ENCODE measurements at places on chromosomes 3 and 15. TPM values are rescaled to one million over a fixed set of nuclear protein-coding genes. Genes with fewer than 3 reads are reported as not detected.
A peak's percentile ranks its signal among the peaks of the same experiment; 100 is the strongest.

The TRIM42 gene
- total RNA-seq: not detected

The TSEN2 gene
- total RNA-seq: 14.5 TPM

The MKRN3 gene
- 12.4 TPM for total RNA-seq

The ATOSA gene
- 5.6 TPM for total RNA-seq

The FETUB gene
- total RNA-seq: not detected

DNA sequence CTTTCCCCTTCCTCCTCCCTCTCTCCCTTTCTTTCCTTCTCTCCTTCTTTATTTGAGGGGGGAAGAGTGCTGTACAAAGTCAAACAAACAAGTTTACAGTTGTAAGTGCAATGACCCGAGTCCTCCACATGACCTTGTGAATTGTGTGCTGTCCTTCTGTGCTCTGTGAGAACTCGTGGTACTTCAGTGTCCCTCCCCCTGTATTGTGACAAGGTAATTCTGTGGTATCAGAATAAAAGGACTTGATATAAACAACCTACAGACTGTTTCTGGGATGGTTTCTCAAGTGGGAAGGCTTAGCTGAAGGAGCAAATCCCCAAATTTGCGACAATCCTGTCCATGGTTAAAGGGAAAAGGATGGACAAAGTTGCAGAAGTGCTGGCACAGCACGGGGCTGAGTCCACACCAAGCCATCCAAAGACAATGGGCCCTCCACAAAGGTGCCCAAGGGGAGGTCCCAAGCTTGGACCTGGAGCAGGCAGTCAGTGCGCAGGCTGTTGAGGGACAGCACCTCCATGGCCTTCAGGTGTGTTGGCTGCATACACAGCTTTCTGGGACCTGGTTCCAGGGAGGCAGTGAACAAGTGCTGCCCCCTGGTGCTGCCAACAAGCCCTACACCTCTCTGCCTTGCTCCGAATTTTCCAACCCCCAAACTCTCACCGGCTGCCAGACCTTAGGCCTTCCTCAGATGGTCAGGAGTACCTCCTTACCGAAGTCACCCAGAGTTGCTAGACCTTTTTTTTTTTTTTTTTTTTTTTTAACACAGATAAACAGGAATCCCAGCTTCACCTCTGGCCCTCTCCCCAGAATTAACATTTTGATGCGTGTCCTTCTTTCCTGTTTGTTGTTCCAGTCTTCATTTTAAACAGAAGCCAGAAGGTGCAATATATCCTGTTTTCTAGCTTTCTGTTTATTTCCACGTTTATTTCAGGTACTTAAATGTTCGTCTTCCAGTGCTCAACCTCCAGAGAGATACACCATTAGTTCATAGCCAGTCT, 2.6 kb upstream of the APEH start:
- peak; percentile 45 for DNase-seq

DNA sequence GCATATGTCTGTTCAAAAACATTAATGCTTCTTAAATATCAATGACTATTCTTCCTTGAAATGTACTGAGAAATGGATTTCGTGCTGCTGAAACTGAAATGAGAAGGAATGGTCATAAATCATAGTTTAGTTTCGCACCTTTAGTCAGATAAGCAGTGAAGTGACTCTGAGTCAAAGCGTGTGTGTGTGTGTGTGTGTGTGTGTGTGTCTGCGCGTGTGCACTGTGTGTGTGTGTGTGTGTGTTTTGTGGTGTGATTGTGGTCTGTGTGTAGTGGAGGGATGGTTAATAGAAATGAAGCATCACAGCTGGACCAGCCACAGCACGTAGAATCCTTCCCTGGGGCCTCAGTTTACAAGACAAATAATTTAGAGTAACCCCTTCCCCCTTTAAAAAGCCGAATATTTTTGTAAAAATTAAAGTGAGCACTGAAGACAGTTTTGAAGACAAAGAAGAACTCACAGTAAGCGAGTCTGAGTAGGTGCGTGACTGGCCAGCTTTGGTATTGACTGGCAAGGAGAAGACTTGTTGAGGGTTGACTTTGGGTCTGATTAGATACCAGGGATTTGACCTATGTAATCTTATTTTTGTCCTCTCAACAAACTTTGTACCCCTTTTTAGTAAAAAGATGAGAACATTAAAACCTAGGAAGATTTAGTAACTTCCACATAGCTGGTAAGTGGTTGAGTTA, 202.0 kb upstream of the IL12A start:
- no peak for DNase-seq

DNA sequence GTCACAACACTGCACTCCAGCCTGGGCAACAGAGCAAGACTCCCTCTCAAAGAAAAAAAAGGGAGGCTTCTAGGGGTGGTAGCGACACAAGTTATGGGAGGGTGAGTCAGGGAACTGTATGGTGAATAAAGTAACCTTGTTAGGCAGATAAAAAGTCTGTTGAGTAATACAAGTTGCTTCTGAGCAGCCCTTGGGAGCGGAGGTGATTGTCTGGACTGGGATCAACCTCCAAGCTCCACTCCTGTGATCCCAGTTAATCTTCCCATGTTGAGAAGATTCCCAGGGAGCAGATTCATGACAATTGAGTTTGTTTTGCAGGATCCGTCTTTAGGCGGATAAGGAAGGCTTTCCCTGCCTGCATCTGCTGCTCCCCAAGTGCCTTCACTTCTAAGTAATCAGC, 335.9 kb downstream of the THSD4 start:
- DNase-seq: no peak

- no peak for DNase-seq
These were observed 5.6 kb downstream of the SPSB4 start for GRCh38 chr3:141056751-141057171.

GRCh38 chr3:171871392-171872274, 28.5 kb downstream of the TMEM212 start:
- DNase-seq: no peak

DNA sequence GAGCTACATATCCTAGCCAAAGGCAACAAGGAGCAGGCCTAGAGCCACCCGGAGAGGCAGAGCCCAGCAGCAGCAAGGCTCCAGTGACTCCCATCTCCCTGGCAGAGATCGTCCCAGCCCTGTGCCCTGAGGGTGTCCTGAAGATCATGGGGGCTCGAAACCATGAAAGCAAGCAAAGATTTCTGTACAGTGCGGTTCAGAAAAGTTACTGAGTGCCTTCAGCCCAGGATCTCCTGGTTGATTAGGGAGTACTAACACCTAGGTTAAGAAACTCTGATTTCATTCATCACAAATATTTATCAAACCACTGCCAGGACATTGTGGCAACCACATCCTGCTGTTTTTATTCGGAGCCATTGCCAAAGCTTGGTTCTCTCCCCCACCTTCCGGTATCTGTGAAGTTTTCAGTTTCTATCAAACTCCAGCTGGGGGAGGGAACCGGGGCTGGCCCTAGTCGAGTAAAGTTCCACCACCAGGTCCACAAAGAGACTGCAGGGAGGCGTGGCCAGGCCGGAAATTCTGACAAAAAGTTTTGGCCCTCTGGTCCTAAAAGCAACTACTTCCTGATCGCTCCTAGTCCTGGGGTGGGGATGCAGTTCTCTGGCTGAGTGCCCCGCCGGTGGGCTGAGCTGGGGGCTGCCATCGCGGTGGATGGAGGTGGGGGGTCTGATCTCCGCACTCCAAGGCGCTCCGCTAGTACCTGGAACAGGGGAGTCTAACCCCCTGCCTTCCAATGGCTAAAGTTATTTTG, 1.2 kb downstream of the RAB43 start:
- DNase-seq: peak; percentile 93

DNA sequence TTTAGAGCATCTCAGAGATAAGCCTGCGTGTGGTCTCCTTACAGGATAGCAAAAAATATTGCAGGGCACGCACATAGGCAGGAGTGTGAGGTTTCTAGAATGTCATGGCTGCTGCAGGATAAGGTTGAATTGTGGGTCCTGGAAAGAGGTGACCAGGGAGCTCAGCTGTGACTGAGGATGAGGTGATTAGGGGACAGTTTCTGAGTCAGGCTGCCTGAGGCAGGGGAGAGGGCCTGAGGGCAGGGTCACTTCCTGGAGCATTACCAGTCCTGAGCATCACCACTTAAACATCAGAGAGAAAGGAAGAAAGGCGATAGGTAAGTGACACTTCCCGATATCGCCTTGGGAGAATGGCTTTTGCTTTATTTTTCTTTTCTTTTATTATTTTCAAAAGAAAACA, 813.8 kb downstream of the TUSC7 start:
- DNase-seq: no peak

- DNase-seq: peak; percentile 22
These were observed 4.1 kb downstream of the P3H2 start for GRCh38 chr3:190116551-190117067.

DNA sequence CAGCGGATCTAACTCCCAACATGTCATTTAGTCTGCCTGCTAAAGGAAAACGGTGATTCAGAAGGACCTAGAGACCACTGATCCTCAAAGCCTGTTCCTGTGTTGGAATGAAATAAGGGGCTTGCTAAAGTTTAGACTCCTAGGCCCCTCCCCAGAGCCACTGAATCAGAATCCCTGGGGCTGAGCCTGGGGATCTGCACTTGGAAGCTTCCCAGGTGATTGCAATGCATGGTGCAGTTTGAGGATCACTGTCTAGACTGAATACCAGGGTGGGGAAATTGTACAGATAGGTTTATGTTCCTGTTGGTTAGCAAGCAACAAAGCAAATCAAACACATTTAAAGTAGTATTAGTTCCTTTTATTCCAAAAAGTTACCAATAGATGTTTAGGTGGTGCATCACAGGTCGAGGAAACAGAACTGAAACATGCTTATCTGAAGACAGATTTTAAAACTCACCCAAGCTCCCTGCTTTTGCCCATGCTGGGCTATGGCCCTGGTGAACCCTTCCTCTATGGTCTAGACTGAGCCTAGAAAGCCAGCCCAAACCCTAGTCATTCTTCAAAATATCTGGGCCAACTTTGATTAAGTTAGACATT, 29.6 kb upstream of the SPTBN5 start:
- no peak for DNase-seq

- no peak for DNase-seq
These were observed 9.4 kb downstream of the SLC6A20 start for GRCh38 chr3:45786801-45787495.

GRCh38 chr3:122255757-122256439, 69.2 kb upstream of the CSTA start:
- no peak for DNase-seq

DNA sequence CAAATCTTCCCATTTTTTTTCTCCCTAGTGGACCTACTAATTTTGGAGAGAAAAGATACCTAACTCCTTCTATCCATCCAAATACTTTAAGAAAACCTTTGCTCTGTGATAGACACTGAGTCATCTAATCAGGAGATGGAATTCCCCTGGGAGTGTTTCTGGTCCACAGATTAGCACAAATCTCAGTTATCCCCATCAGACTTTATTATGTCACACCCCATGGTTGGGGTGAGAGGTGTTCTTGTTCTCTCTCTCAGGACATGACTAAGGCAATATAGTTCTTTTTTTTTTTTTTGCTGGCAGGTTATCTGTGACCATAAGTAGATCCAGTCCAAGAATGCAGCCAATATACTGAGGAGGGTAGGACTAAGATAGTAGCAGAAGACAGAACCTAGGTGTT, 15.8 kb downstream of the SLC9A9 start:
- DNase-seq: no peak

DNA sequence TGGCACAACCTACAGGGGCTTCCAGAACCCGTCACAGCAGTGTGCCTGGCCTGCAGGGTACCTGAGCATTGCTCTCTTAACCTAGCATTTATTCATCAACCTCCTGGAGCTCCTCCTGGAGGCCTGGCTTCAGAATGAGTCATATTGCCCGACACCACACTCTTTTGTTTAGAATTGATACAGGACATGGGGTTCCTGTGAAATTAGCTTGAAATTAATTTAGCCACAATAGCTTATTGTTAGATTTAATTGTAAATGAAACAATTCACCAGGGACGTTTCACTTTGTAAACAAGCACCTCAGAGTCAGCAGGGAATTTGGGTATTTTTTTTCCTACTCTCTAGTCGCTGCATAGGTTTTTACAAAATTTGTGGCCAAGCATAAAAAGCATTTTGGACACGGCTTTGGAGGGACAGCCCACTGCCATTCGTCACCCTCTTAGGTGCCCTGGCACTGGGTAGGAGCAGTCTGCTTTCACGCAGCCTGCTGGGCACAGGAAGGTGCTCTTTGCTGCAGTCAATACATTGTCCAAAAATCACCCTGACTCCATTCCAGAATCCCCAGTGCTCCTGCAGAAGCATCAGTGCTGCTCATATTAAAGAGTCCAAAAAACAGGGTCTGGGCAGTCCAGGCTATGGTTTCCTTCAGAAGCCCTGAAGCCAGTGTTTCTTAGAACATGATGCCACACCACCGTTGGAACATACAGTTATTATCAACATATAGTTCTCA, 60.8 kb upstream of the MEF2A start:
- peak; percentile 40 for DNase-seq

All from MG63 (cell line).